Jurkat, Clone E6-1 (cell line): ENCODE measurements at places on chromosomes 16 and 17.
A peak's percentile ranks its signal among the peaks of the same experiment; 100 is the strongest.

- DNase-seq, result no peak
Measured at GRCh38 chr16:23848958-23849357, 13.2 kb downstream of the PRKCB start.

- no peak for DNase-seq
Measured at GRCh38 chr16:20971401-20971800, 70.8 kb downstream of the LYRM1 start.

DNA sequence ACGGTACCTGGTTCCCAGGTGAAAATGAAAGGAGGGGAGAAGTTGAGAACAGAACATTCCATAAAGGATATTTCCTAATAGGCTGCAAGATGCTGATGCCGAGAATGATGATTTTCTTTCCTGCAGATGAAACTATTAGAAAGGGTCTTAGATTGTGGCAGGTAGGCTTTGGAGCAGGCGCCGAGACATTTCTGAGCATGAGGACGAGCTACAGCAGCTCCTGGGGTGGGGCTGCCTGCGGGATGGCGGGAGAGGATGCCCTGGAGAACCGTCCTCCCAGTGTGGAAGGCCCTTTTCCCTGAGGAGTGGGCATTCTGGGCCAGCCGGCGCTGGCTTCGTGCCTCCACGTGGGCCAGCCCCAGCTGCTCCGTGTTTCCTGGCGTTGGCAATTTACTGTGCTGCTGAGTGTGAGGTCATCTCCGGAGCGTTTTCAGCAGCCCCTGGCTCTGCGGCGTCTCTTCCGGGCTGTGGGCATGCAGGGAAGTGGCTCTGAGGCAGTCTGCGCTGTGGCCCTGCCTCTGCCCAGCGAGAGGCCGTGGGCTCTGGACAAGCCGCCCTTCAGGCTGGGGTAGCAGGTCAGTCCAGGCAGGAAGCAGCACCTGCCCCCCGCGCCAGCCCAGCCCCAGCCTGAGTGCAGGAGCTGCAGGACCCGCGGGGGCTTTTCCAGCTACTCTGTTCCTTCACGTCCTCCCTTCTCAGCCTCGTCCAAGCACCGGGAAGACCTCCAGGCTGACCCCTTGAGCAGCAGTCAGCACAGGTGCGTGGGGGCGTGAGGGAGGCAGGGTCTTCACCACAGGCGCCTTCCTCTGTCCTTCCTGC is 12.2 kb downstream of the ENGASE start:
- no peak for DNase-seq

- DNase-seq, result no peak
Measured at GRCh38 chr16:1787322-1788094, 4.7 kb downstream of the NUBP2 start.

- no peak for DNase-seq
Measured at GRCh38 chr17:81252987-81253329, 13.8 kb downstream of the NDUFAF8 start.

- DNase-seq, result no peak
Measured at GRCh38 chr17:81371910-81372760, 23.1 kb upstream of the BAHCC1 start.

DNA sequence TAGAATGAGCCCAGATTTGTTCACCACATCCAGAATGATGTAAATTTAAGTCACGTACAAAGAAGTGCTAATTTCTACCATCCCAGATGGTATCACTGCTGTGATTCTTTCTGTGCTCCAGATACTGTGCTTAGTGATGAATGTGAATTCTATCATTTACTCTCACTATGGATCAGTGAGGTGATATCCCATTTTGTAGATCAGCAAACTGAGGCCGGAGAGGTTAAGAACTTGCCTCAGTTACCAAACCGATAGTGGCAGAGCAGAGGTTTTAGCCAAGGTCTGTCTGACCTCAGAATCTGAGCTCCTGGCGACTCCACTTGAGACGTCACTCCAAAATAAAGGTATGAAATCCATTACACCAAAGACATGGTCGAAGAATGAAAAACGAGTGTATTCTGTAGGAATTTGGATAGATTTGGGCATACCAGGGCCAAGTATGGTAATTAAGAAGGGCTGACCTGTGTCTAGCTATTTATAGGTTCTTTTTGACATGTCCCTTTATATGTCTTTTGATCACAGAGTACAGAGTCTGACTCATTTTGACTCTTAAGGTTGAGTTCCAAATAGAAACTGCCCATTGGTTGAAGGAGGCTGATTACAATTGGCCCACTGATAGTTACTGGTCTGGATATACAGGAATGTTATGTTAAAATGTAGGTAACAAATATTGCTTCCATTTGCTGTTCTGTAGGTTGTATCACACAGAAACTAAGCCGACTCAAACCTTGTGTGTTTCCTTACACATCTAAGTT is 10.0 kb downstream of the MAP2K6 start:
- no peak for DNase-seq

DNA sequence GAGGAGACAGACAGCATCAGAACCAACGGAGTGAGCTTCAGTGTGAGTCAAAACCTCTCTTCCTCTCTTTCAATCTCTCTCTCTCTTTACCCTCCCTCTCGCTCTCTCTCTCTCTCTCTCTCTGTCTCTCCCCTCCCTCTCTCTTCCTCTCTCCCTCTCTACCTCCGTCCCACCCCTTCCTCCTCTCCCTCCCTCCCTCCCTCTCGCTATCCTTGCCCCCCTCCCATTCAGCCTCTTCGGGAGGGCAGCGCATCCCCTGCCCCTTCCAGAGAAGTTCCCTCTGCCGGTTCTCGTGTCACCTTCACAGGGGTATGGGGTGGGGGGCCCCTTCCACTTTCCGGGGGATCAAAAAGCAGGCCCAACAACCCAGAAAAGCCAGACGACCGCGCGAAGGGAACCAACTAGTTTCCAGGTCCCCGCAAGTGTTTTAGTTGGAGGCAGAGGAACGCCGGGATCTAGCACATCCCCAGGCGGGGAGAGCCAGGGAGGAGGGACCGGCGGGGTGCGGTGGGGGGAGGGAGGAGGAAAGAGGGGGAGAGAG is 28.9 kb upstream of the RBFOX1 start:
- DNase-seq, result no peak

DNA sequence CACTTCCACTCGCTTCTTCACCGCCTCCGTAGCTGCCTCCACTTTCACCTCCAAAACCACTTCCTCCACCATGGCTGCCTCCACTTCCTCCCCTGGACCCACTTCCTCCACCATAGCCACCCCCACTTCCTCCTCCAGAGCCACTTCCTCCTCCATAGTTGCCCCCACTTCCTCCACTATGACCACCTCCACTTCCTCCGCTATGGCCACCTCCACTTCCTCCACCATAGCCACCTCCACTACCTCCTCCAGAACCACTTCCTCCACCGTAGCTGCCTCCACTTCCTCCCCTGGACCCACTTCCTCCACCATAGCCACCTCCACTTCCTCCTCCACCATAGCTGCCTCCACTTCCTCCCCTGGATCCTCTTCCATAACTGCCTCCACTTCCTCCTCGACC is 4.5 kb downstream of the KRT9 start:
- peak; percentile 9 for DNase-seq

DNA sequence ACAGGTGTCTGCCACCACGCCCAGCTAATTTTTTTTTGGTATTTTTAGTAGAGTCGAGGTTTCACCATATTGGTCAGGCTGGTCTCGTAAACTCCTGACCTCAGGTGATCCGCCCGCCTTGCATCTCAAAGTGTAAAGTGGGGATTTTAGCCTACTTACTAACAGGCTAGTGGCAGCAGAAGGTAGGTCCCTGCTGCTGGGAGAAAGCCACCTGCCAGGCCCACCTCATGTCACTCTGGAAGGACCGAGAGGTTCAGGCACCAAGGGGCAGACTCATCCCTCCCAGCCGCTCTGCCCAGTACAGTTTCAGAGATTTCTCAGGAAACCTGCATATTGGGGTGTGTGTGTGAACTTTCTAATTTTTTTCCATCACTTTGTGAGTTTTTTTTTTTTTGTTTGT is 2.1 kb upstream of the RCVRN start:
- DNase-seq, result no peak

DNA sequence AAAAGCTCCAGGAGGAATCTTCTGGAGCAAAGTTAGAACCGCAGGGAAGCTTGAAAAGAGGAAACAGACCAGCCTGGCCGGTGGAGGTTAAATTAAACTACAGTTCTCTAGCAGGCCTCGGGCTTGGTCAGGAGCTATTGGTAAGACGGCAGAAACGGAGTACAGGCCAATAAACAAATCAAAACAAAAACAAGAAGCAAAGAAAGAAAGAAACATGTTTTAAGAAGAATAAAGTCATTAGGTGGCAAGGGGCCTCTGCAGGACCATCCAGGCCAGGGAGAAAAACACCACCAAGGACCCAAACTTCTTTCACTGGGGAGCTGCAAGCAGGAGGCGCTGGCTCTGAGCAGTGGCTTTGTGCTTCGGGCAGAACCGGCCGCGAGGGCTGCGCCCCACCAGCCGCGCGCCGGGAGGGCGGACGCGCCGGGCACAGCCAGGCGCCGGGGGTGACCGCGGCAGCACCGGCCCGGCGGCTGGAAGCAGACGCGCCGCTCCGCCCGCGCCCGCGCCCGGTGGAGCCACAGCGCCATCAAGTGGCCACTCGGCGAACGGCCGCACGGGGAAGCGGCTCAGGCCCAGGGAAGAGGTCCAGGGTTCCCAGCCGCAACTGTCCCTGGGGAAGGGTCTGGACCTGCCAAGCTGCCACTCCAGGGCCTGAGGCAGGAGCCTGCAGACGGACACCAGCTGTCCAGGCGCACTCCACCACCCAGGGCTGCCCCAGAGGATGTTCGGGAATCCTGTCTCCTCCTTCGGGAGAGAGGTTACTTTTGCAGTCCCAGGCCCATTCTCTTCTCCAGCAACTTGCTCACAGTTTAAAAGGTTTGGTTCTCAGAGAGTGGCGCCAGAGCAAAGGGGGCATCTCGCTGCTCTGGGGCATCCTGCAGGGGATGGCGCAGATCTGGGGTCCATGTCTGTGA is 419.4 kb downstream of the SOX9 start:
- no peak for DNase-seq

- peak; percentile 29 for DNase-seq
Measured at GRCh38 chr17:3647769-3648555, 11.4 kb downstream of the CTNS start.

GRCh38 chr17:80133626-80133970 is 13.3 kb downstream of the EIF4A3 start:
- no peak for DNase-seq

- DNase-seq, result no peak
Measured at GRCh38 chr17:72376526-72377345, 255.9 kb downstream of the SOX9 start.

- DNase-seq, result no peak
Measured at GRCh38 chr17:50424246-50424995, 1.6 kb upstream of the ACSF2 start.

- DNase-seq, result no peak
Measured at GRCh38 chr16:4123616-4124300, 7.5 kb upstream of the ADCY9 start.

- no peak for DNase-seq
Measured at GRCh38 chr16:17386229-17386628, 84.5 kb downstream of the XYLT1 start.

- no peak for DNase-seq
Measured at GRCh38 chr16:81652798-81653505, 126.1 kb upstream of the PLCG2 start.

GRCh38 chr17:17788967-17789366 is 47.8 kb downstream of the SREBF1 start:
- DNase-seq, result no peak

- DNase-seq, result no peak
Measured at GRCh38 chr16:23842137-23842600, 6.4 kb downstream of the PRKCB start.

DNA sequence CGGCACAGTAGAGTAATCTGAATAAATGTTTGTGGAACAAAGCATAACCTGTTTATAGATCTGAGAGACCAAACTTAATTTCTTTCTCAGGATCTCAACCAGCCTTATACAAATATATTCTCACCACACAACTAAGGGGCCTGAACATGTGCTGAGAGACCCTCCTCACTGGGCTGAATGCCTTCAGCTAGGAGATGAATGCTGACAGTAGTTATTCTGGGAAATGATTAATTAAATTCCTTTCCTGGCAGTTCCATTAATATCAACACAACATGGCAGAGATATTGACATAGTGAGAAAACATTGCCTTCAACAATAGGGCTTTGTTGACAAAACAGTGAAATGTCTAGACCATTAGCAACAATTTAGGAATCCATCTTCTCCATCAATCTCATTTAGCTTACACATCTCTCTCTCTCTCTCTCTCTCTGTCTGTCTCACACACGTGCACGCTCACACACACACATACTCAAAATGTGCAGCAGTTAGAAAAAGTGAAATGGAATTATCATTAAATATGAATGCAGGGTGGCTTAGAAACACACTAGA is 780.8 kb upstream of the CDH8 start:
- DNase-seq, result no peak

DNA sequence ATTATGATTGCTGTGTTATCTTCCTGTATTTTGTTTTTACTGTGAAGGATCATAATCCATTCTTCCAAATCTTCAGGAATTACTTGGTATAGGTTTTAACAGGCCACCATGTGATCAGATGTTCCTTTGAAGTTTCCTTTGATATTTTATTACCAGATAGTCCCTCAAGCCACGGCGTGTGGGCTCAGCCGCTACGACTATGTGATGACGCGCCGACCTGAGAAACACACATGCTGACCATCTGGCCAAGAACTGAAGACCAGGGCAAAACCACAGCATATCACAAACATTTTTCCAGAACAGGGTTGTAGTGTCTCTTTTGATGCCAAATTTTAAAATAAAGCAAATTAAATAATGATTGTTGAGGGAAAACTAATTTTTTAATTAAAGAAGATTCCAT is 47.3 kb downstream of the ZCCHC14 start:
- no peak for DNase-seq

DNA sequence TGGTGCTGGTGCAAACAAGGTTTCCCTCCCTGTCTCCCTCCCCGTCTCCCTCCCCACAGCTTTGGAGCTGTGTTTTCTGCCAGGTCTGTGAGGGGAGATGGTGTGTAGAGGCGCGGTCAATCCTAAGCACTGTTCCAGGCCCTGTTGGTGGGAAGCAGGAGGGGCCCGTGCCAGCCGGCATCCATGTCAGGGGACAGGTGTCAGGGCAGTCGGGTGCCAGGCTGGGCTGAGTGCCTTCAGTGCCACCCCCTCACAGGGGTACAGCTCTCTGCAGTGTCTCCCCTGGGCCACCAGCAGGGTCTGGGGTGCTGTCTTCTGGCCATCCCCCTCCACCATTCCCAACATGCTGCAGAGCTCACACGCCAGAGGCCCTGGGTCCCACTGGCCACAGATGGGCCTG is 73.6 kb downstream of the KLHDC4 start:
- DNase-seq, result no peak

GRCh38 chr16:9534759-9535158 is 443.3 kb downstream of the HAPSTR1 start:
- DNase-seq, result no peak

- DNase-seq, result no peak
Measured at GRCh38 chr16:81410643-81411293, 33.8 kb upstream of the CMIP start.

DNA sequence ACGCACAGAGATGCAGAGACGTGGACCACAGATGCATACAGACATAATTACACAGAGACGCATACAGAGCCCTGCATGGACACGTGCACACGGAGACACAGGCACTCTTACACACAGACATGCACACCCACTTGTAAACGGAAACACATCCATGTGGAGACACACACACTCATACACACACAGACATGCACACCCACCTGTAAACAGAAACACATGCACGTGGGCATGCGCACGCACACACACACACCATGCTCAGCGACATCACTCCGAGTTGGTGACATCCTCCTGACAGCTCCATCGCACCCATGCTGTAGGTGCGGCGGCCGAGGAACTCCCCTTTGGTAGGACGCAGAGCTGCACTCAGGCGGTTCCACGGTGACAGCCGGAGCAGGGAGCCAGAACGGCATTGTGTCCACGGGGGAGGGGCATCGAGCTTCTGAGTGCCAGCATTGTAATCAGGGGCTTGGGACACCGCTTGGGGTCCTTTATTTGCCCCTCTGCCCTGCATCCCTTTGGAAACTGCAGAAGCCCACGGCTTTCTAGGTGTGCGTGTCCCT is 233.5 kb downstream of the RBFOX3 start:
- DNase-seq, result no peak
